Coronary artery (tissue), 2 donors: ENCODE measurements at places on chromosomes 11 and 22.

- DNase-seq = no peak
Measured at GRCh38 chr11:80842246-80842645, 1401.4 kb upstream of the TENM4 start.

DNA sequence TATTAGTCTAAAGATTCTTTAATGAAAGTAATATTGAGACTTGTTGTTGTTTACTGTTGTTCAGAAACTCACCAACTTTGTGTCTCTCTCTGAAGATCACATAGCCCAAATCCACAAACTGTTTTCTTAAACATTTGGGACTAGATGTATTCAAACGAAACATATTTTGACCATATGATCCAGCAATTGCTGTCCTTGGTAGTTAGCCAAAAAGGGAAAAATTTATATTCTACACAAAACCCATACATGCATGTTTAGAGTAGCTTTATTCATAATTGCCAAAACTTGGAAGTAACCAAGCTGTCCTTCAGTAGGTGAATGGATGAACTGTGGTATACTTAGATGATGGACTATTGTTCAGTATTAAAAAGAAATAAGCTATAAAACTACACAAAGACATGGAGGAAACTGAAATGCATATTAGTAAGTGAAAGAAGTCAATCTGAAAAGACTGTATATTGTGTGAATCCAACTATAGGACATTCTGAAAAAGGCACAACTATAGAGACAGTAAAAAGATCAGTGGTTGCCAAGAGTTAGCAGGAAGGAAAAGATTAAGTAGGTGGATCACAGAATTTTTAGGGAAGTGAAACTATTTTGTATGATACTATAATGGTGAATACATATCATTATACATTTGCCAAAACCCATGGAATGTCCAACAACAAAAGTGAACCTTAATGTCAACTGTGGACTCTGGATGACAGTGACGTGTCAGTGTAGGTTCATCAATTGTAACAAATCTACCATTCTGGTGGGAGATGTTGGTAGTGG lies 442.9 kb downstream of the INSC start:
- no peak for DNase-seq

GRCh38 chr11:45655012-45655283 lies 10.5 kb downstream of the CHST1 start:
- no peak for DNase-seq

GRCh38 chr11:18171377-18172000 lies 1.1 kb upstream of the MRGPRX4 start:
- no peak for DNase-seq
